Bladder microvascular endothelial cell (primary cell): ENCODE measurements at places on chromosomes 4 and X. TPM values are rescaled to one million over a fixed set of nuclear protein-coding genes. Genes with fewer than 3 reads are reported as not detected.

Gene SPANXA1
- total RNA-seq = not detected in 2 replicates

Gene OCIAD1
- 40.5 and 81.3 TPM in 2 replicates for total RNA-seq

Gene FAM47A
- total RNA-seq = not detected in 2 replicates

Gene CCNB3
- 0.16 and 0.19 TPM in 2 replicates for total RNA-seq

Gene SSX4
- not detected in 2 replicates for total RNA-seq

Gene TKTL2
- total RNA-seq = 0.06 TPM in 1 of 2 replicates, not detected in the other

Gene SERPINA7
- total RNA-seq = not detected in 2 replicates

Gene ZMAT1
- total RNA-seq = 0.81 and 2.5 TPM in 2 replicates

Gene NEUROG2
- total RNA-seq = not detected in 2 replicates

Gene HTR2C
- total RNA-seq = not detected in 2 replicates

Gene SPP1
- 0.32 TPM in 1 of 2 replicates, not detected in the other for total RNA-seq

Gene TBC1D14
- 14.9 and 33.0 TPM in 2 replicates for total RNA-seq

Gene CRMP1
- total RNA-seq = under 0.01 and 2.3 TPM in 2 replicates

Gene ARL13A
- not detected in 2 replicates for total RNA-seq

Gene TCEAL7
- total RNA-seq = 0.88 and 2.8 TPM in 2 replicates

Gene ARAP2
- 1.1 and 1.2 TPM in 2 replicates for total RNA-seq

Gene GLA
- 21.2 and 22.3 TPM in 2 replicates for total RNA-seq

Gene SEPSECS
- total RNA-seq = 5.3 and 9.6 TPM in 2 replicates

Gene APLN
- 213 TPM in 2 replicates for total RNA-seq

Gene CCDC149
- 4.5 and 15.3 TPM in 2 replicates for total RNA-seq

Gene HTN1
- not detected in 2 replicates for total RNA-seq

Gene IQSEC2
- total RNA-seq = 2.6 TPM in 2 replicates

Gene TMSB15C
- 2.8 and 8.8 TPM in 2 replicates for total RNA-seq

Gene VSIG4
- not detected in 2 replicates for total RNA-seq

Gene PUDP
- 6.0 and 12.9 TPM in 2 replicates for total RNA-seq

Gene DLG3
- 0.32 and 1.4 TPM in 2 replicates for total RNA-seq

Gene RAB33A
- 0.19 and 0.49 TPM in 2 replicates for total RNA-seq

Gene H2AZ1
- 300 and 510 TPM in 2 replicates for total RNA-seq

Gene SHROOM3
- total RNA-seq = 0.19 and 0.81 TPM in 2 replicates

Gene ASB5
- total RNA-seq = not detected in 2 replicates

Gene PLP1
- 0.25 TPM in 1 of 2 replicates, not detected in the other for total RNA-seq

Gene RAB9B
- total RNA-seq = 0.32 and 1.1 TPM in 2 replicates

Gene MAP7D2
- under 0.01 and 0.19 TPM in 2 replicates for total RNA-seq

Gene GLOD5
- not detected in 2 replicates for total RNA-seq

Gene S100G
- not detected in 2 replicates for total RNA-seq

Gene GPC4
- total RNA-seq = 0.16 and 2.3 TPM in 2 replicates

Gene ARHGAP4
- 10.9 and 14.9 TPM in 2 replicates for total RNA-seq

Gene FGFR3
- total RNA-seq = 0.32 and 3.2 TPM in 2 replicates

Gene F11
- total RNA-seq = not detected in 2 replicates

Gene LCORL
- 11.7 and 21.2 TPM in 2 replicates for total RNA-seq

Gene LRIT3
- 0.06 TPM in 1 of 2 replicates, not detected in the other for total RNA-seq

Gene POU4F2
- total RNA-seq = not detected in 2 replicates

Gene PPEF2
- total RNA-seq = not detected in 2 replicates

Gene TSPAN7
- 6.6 and 9.6 TPM in 2 replicates for total RNA-seq

Gene RBM10
- 51.5 and 64.1 TPM in 2 replicates for total RNA-seq
